CD4-positive, alpha-beta memory T cell (primary cell): ENCODE measurements at places on chromosomes 1 and 21. TPM values are rescaled to one million over a fixed set of nuclear protein-coding genes. Genes with fewer than 3 reads are reported as not detected.

GRCh38 chr21:31143036-31143435 lies 104.8 kb upstream of the KRTAP19-8 start:
- no peak for DNase-seq

DNA sequence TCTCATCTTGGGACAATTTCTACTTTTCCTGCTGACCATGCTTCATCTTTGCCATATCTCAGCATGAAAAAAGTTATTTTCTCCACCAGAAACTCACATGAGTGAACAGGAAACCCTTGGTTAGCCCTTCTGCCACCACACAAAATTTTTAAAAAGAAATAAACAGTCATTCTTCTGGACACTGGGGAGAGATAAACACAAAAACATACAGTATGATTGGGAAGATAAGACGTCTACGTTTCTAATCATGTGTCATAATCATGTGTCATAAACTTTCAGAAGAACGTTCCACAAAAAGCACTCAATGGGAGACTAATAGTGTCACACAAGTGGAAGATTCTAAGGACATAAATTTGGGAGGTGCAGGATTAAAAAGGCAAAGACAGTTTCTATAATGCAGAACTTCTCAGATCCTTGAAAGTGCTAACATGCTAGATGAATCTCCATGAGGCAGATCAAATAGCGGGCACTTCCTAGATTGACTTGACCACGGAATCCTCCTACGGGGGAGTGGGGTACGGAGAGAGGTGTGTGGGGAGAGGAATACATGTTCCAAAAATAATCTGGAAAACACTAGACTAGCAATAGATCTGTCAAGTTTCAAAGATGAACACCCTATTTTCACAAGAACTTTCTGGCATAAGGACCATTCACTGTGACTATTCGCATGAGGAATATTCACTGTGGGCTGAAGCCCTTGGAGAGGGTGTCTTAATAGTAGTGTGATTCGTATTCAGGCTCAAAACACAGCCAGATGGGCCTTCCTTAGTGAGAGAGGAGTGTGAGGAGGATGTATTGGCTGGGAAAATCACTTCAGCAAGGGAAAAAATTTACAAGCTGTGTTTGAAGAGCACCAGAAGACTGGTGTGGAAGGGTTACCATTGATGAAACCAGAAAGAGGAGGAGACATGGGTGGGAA lies 206.7 kb downstream of the SETD4 start:
- DNase-seq: no peak

DNA sequence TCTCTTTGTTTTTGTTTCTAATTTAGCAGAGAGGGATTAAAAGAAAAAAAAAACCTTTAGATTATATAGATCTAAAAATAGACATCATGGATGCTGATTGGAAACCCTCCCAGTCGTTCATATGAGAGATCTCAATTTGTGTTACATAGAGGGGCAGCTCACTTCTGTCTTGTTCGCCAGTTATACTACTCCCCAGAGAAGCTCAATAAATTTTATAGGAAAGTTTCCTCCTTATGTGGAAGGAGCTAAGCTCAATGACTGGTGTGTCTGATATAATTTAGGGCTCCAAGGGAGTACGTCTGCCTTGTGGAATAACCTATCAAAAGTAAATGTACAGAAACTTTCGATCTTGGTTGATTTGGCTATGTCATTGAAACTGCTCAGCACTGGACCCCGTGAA lies 117.6 kb downstream of the PEX14 start:
- DNase-seq: no peak

DNA sequence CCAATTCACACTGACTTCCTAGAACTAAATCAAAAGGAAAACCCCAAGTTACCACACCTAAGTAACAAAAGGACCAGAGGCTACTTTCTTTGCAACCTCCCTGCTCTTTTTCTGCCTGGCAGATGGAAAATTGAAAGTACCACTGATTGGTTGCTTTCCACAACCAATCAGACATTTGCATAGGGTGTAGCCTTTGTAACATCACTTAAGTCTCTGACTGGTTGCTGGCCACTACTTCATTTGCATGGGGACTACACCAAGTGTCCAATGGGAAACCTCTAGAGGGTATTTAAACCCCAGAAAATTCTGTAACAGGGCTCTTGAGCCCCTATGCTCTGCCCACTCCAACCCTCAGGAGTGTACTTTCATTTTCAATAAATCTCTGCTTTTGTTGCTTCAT lies 365.0 kb downstream of the LTN1 start:
- no peak for DNase-seq

DNA sequence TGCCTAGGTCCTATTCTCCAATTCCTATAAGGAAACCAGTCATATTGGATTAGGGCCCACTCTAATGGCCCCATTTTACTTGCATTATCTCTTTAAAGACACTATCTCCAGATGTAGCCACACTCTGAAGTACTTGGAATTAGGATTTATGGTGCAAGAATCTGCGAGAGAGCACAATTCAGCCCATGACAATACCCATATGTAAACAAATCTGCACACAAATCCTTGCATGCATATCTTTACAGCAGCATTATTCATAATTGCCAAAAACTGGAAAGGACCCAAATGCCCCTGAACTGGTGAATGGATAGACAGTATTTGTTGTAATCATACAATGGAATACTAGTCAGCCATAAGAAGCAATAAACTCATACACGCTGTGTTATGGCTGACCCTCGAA lies 229.8 kb upstream of the ADAMTS5 start:
- DNase-seq: no peak

DNA sequence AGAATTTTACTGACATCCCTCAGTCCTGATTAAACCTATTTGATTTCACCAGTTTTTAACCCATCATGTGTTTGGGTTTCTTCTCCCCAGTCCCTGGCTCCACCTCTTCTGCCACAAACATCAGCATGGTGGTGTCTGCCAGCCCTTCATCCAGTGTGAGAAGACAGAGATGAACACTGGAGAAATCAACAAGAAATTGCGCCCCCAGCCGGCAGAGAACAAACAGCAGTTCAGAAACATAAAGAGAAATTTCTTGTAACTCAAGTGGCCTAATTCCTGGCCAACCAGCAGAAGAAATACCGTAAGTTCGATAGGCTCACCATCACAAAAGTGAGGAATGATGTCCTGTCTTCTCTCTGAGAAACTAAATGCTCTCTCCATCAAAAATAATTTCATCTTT lies 18.3 kb downstream of the S100A11 start:
- DNase-seq: no peak

DNA sequence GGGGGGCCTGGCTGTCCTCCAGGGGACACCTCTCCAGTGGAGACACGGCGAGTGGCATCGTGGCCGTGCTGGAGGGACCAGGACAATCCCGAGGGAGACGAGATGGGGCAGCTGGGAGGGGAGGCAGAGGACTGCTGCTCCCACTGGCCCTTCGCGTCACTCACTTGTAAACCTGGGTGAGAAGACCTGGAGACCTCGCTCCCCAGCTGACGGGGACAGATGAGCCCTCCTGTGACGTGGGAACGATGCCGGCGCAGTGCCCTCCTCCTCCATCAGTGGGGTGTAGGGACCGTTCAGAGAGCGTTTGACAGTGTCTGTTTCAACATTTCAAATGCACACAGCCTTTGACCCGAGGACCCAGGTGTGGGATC lies 4.6 kb downstream of the SPATC1L start:
- no peak for DNase-seq

- no peak for DNase-seq
These were observed 119.0 kb upstream of the ADGRL2 start for GRCh38 chr1:81681601-81682266.

GRCh38 chr1:151847867-151848596 lies 5.5 kb downstream of the THEM5 start:
- no peak for DNase-seq

DNA sequence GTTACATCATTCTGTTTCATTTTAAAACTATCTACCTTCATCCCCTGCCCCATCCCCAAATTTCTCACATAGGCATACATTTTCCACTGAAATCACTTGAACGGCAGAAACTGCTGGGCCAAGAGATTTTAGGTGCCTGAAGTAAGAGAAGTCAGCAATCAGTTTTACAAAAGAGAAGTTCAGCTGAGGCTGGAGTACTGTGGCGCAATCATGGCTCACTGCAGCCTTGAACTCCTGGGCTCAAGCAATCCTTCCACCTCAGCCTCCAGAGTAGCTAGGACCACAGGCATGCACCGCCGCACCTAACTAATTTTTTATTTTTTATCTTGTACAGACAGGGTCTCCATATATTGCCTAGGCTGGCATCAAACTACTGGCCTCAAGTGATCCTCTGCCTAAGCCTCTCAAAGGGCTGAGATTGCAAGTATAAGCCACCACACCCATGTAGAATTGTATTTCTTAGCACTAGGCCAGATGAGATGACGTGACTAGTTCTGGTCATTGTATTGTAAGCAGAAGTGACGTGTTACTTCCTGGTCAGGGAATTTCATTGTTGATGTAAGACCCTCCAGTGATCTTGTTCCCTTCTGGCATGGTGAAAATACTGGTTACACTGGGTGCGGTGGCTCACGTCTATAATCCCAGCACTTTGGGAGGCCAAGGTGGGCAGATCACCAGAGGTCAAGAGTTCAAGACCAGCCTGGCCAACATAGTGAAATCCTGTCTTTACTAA lies 7.1 kb downstream of the BECN2 start:
- DNase-seq: no peak

DNA sequence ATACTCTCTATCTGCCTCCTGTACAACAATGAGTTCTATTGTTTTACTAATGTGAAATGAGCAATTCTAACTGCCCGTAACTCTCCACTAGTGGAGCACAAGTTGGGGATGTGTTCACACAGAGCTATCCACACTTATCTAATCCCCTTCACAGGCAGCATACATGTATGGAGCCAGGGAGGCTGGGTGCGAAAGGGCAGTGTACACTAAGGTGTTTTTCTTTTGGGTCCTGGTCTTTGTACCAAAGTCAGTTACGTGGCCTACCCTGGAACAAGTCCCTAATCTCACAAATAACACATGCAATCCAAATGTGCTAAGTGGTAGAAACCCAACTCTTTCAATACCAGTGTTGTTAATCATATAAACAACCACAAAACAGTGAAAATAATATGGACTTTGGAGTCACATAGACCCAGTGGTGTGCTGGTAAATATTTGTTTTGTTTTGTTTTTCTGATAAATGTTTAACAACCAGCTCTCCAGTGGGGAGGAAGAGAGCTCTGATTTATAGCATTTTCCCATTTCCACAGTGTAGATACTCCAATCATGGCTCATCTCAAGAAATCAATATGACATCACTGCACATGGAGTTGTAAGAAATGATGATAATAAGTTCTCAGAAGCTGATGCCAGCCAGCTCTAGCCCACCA lies 319.9 kb upstream of the DUSP10 start:
- DNase-seq: no peak

- no peak for DNase-seq
These were observed 168.4 kb downstream of the ZZZ3 start for GRCh38 chr1:77513839-77514763.

GRCh38 chr1:236281198-236281653 lies 532 bp downstream of the ERO1B start:
- peak; percentile 52 for DNase-seq

- DNase-seq: no peak
These were observed 299.2 kb downstream of the GPATCH2 start for GRCh38 chr1:217331698-217332097.

Gene TLR5
- total RNA-seq: 7.1 TPM

Gene TXNDC12
- total RNA-seq: 41.3 TPM

Gene WNT3A
- total RNA-seq: not detected

Gene CELA2B
- total RNA-seq: not detected

Gene CITED4
- total RNA-seq: 8.4 TPM

Gene SEMA4A
- 1.2 TPM for total RNA-seq

Gene CELA3B
- not detected for total RNA-seq
